Activated CD8-positive, alpha-beta T cell treated with anti-CD3 and anti-CD28 coated beads, Interleukin-2, amount 10 ng/mL, durations not matched to agents 7 days and 5 days (primary cell): ENCODE measurements at places on chromosomes 4 and X. TPM values are rescaled to one million over a fixed set of nuclear protein-coding genes. Genes with fewer than 3 reads are reported as not detected.

- H3K27me3 ChIP-seq, result no peaks in the 10 kb centered on the region
- DNase-seq, result peak; percentile 45
- H3K4me3 ChIP-seq, result peak overlapping the region; percentile 32
- peak overlapping the region; percentile 63 for H3K27ac ChIP-seq
- H3K36me3 ChIP-seq, result no peaks in the 10 kb centered on the region
Observed at GRCh38 chr4:7876201-7876875, 63.3 kb downstream of the AFAP1 start.

- H3K27me3 ChIP-seq, result no peaks in the 10 kb centered on the region
- no peak overlapping the region for H3K4me3 ChIP-seq
- H3K4me1 ChIP-seq, result no peaks in the 10 kb centered on the region
- no peak for DNase-seq
- H3K27ac ChIP-seq, result no peak overlapping the region
- no peaks in the 10 kb centered on the region for H3K36me3 ChIP-seq
Observed at GRCh38 chrX:36407836-36408235, 488.3 kb downstream of the CFAP47 start.

The GPRIN3 gene
- total RNA-seq, result 40.6 TPM

DNA sequence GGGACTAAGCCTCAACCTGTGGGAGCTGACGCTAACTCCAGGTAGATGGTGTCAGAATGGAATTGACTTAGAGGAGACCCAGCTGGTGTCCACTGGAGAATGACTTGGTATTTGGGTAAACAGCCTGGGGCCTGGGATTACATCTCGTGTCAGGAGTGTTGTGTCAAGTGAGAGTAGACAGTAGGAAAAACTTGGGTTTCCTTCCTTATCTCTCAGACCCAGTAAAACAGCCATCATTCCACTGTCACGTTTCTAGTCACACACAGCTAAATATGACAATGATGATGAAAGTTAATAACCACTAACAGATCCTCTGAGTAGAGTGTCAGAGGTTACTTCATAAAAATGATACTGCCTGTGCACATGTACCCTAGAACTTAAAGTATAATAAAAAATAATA lies 13.8 kb downstream of the ZNF674 start:
- H3K27ac ChIP-seq, result no peak overlapping the region
- no peaks in the 10 kb centered on the region for H3K27me3 ChIP-seq
- peaks cover 10% of the 10 kb centered on the region for H3K36me3 ChIP-seq
- peaks cover 6% of the 10 kb centered on the region for H3K4me1 ChIP-seq
- no peak for DNase-seq
- no peak overlapping the region for H3K4me3 ChIP-seq

GRCh38 chr4:35238793-35239192 lies 1005.5 kb downstream of the ARAP2 start:
- no peaks in the 10 kb centered on the region for H3K36me3 ChIP-seq
- no peaks in the 10 kb centered on the region for H3K27me3 ChIP-seq
- H3K4me1 ChIP-seq, result no peaks in the 10 kb centered on the region
- no peak overlapping the region for H3K4me3 ChIP-seq
- DNase-seq, result no peak
- H3K27ac ChIP-seq, result no peak overlapping the region

DNA sequence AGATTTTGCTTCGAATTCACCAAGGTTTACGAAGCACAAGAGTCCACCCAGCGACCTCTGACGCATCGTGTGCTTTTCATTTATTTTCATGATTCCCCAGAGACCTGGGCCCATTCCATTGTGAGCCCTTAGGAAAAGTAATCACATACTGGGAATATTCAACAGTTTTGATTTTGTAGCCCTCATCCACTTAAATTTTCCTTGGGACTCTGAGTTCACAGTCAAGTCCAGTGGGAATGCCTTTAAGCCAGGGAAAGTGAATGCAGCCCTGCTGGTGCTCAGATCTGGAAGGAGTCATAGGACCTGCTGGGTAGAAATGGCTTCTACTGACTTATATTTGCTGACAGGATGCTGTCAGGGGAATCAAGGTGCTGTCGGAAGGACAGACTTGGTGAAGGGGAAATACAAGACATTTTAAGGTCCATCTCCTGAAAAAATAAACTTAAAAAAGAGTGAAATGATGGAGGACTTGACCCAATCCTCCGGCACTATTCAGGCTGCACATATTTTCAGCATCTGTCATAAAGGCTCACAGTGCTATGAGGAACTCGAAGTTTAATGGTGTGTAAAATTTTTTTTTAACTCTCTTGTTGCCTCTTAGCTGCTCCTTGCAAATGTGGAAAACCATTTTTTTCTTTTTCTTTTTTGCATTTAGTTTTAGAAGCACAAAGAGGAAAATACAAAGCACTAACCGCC lies 204.9 kb downstream of the MID1 start:
- no peaks in the 10 kb centered on the region for H3K27me3 ChIP-seq
- no peak for DNase-seq
- H3K27ac ChIP-seq, result no peak overlapping the region
- no peak overlapping the region for H3K4me3 ChIP-seq
- H3K4me1 ChIP-seq, result no peaks in the 10 kb centered on the region

- H3K36me3 ChIP-seq, result no peaks in the 10 kb centered on the region
- H3K4me3 ChIP-seq, result no peak overlapping the region
- H3K27me3 ChIP-seq, result peaks cover 10% of the 10 kb centered on the region
- H3K27ac ChIP-seq, result no peak overlapping the region
- H3K4me1 ChIP-seq, result peaks cover 6% of the 10 kb centered on the region
- DNase-seq, result no peak
Observed at GRCh38 chr4:183263787-183264386, 56.2 kb downstream of the CLDN22 start.

DNA sequence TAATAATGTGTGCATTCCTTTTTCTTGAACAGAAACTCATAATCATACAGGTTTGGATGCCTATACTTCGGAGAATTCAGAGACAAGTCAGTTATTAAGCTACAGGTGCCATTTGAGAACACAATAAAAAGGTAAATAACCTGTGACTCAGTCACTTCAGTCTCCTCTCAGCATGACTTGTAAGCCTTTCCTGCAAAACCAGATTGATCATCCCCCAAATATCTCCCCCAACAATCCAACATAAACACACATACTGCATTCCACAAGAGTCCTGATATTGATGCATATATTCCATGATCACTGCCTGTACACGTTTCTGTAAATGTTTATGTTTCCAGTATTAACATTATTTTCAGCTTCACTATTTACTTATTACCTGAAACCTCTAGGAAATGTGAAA lies 110.8 kb downstream of the PWWP3B start:
- DNase-seq, result no peak
- no peaks in the 10 kb centered on the region for H3K27me3 ChIP-seq
- H3K4me3 ChIP-seq, result no peak overlapping the region
- no peaks in the 10 kb centered on the region for H3K4me1 ChIP-seq

The SNX25 gene
- total RNA-seq, result 16.7 TPM

- no peak overlapping the region for H3K27ac ChIP-seq
- H3K36me3 ChIP-seq, result no peaks in the 10 kb centered on the region
- H3K27me3 ChIP-seq, result no peaks in the 10 kb centered on the region
- no peak overlapping the region for H3K4me3 ChIP-seq
Observed at GRCh38 chr4:188596021-188596420, 456.8 kb downstream of the TRIML1 start.

The TLR6 gene
- 3.2 TPM for total RNA-seq

GRCh38 chr4:47493238-47494123 lies 8.4 kb downstream of the ATP10D start:
- peaks cover 8% of the 10 kb centered on the region for H3K36me3 ChIP-seq
- H3K27me3 ChIP-seq, result no peaks in the 10 kb centered on the region
- peaks cover 3% of the 10 kb centered on the region for H3K4me1 ChIP-seq
- no peak for DNase-seq
- no peak overlapping the region for H3K4me3 ChIP-seq

DNA sequence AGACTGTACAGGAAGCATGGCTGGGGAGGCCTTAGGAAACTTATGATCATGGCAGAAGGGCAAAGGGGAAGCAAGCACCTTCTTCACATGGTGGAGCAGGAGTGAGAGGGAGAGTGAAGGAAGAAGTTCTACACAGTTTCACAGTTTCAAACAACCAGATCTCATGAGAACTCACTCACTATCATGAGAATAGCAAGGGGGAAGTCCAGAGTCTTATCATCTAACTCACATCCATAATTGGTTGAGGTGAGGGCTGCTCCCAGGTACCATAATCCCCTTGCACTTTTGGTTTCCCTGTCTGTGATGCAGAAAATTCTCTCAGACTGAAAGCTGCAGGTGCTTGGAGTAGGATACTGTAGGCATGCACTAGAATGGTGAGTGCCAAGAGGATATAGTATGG lies 233.8 kb upstream of the CPEB2 start:
- no peak overlapping the region for H3K27ac ChIP-seq
- H3K27me3 ChIP-seq, result no peaks in the 10 kb centered on the region
- DNase-seq, result no peak
- no peaks in the 10 kb centered on the region for H3K4me1 ChIP-seq
- H3K4me3 ChIP-seq, result no peak overlapping the region

The TNMD gene
- total RNA-seq, result not detected

DNA sequence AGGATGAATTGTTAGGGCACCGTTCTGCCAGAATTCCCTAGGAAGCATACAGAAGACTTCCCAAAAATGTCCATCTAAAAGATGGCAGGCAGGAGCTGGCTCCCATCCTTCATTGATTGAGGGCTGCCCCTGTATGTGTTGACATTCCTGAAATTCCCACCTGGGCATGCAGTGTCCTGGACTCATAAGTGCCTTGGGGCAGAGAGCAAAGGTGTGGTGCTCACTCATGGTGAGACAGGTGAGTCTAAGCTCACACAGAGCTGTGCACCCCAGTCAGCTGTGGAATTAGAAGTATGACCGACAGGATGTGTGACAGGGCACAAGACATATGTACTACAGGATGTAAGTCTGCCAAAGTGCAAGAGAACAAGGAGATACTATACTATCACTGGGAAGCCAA lies 271.9 kb downstream of the MID1IP1 start:
- no peaks in the 10 kb centered on the region for H3K36me3 ChIP-seq
- no peak for DNase-seq
- H3K4me1 ChIP-seq, result no peaks in the 10 kb centered on the region
- H3K4me3 ChIP-seq, result no peak overlapping the region

DNA sequence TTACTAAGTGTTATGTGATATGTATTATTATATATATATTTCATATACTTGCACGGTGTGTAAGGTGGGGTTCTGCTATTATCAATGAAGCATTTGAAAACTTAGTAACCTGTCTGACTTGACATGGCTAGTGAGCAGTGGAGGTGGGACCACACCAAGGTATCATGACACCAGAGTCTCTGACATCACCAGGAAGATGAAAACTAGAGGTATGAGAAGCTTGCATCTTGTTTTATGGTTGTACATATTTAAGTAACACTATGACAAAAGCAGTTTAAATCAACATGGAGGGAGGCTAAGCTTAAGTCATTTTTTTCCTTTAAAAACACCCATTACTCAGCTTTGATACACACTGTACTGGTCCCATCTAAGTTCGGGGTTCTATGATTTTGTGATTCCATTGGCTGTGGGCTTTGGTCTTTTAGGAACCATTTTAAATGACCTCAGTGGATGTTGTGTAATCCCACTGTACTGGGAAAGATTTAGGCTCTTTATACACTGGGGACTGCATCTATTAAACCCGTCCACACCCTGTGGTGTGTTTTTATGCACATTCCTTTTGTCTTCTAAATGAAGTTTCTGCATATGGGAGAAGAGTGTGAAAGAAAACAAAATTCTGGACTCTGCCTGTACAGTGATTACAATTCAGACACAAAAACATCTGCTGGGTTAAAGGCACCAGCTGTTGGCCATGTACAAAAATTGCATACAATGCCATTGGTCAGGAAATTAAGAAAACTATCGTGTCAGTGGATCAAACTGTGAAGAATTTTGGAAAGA lies 570.6 kb downstream of the SPRY1 start:
- H3K4me1 ChIP-seq, result no peaks in the 10 kb centered on the region
- H3K36me3 ChIP-seq, result no peaks in the 10 kb centered on the region
- no peak for DNase-seq
- H3K27me3 ChIP-seq, result no peaks in the 10 kb centered on the region
- no peak overlapping the region for H3K27ac ChIP-seq

- H3K27ac ChIP-seq, result no peak overlapping the region
- no peaks in the 10 kb centered on the region for H3K4me1 ChIP-seq
- H3K36me3 ChIP-seq, result no peaks in the 10 kb centered on the region
- H3K4me3 ChIP-seq, result no peak overlapping the region
- no peaks in the 10 kb centered on the region for H3K27me3 ChIP-seq
Observed at GRCh38 chr4:14608630-14609029, 393.7 kb upstream of the CPEB2 start.

DNA sequence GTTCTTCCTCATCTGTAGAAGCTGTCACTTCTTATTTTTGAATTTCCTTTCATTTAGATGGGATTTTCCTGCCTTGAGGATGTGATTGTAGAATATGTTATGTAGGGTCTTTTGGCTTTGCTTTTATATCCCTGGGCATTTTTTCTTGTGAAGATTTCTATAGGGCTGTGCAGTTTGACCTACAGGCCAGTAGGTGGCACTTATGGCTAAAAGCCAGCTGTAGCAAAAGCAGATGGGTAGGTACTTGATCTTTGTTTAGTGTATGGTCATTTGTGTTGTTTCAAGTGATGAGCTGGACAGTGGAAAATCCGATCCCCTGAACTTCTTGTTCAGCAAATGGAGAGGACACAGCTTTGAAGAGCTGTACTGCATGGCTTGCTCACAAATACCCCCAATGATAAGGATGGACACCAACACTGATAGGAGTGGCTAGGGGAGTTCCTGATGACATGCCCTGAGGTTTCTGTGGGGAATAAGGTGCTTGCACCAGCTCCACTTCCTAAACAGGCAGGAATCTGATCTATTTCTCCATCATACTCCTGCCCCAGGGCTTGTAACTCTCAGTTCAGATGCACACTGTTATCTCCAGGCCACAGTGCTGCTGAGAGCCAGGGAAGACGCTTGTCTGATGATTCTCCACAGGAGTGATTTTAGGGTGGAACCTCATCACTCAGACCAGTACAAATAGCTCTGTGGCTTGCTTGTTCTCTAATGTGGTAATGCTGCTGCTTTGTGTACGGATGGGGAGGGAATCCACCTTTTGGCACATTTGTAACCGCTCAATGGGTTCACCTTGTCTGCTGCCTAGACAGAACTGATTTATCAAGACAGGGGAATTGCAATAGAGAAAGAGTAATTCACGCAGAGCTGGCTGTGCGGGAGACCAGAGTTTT lies 417.1 kb upstream of the MAGEB16 start:
- no peaks in the 10 kb centered on the region for H3K4me1 ChIP-seq
- no peak for DNase-seq
- no peaks in the 10 kb centered on the region for H3K36me3 ChIP-seq
- no peak overlapping the region for H3K27ac ChIP-seq
